ENCODE measurements at places on chromosomes 4 and X.

- no peak for DNase-seq
Observed at GRCh38 chrX:1749499-1749898, 134.6 kb downstream of the ASMT start.

DNA sequence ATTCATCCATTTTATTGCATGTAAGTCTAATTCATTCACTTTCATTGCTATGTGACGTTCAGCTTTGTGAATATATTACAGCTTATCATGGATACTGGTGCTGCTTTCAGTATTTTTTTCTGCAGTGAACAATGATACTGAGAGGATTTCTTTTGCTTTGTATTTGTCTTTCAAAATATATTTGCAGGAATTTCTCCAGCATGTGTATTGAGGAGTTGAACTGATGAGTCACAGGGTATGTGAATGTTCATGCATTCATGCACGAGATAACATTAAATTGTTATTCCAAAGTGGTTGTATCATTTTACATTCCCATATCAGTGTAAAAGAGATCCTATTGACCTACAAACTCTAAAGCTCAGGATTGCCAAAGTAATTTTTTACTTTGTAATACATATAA lies 283.8 kb upstream of the ARSJ start:
- no peak for DNase-seq

GRCh38 chr4:40720351-40720750 lies 29.4 kb upstream of the NSUN7 start:
- DNase-seq = no peak

- DNase-seq = no peak
Observed at GRCh38 chr4:8283631-8284121, 14.1 kb downstream of the HTRA3 start.

DNA sequence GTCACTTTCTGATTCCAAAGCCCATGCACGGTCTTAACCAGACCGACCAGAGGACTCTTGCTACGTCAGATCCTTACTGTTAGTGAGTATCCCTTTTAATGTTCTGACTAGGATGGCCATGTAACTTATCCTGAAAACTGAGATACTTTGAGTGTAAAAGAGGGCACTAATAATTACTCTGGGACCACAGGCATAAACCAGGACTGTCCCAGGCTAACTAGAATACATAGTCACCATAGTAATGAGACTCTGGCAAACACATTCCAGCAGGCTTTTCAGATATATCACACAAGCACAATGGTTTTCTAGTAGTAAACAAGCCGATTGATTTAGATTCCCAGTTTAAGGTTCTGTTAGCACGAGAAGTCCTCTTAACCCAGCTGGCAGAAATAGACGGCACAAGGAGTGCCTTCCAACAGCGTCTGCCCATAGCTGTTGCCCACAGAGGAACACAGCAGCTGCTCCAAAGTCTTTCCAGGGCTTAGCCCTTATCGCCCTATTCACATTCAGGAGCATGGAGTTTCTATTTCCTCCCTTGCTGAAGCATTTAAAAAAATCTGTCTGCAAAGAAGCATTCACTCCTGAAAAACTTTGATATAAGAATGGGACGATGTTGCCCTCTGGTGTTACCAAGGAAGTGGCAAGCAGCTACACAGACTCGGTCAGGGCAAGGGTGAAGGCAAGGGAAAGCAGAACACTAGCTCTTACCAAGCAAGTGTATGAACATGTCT lies 92.4 kb downstream of the CXCL13 start:
- DNase-seq = no peak

- no peak for DNase-seq
Observed at GRCh38 chrX:24055043-24055356, 244 bp downstream of the EIF2S3 start.

GRCh38 chrX:26352891-26353430 lies 137.0 kb downstream of the MAGEB5 start:
- no peak for DNase-seq

GRCh38 chr4:99986792-99987191 lies 36.7 kb upstream of the H2AZ1 start:
- DNase-seq = no peak

DNA sequence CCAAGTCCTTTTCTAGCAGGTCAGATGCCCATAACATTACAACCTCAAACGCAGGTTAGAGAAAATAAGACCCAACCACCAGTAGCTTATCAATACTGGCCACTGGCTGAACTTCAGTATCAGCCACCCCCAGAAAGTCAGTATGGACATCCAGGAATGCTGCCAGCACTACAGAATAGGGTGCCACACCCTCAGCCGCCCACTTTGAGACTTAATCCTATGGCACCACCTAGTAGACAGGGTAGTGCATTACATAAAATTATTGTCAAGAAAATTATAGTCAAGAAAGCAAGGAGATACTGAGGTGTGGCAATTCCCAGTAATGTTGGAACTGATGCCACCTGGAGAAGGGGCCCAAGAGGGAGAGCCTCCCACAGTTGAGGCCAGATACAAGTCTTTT lies 19.9 kb upstream of the TRIM61 start:
- DNase-seq = no peak

- no peak for DNase-seq
Observed at GRCh38 chr4:143404555-143404954, 67.9 kb downstream of the GAB1 start.

DNA sequence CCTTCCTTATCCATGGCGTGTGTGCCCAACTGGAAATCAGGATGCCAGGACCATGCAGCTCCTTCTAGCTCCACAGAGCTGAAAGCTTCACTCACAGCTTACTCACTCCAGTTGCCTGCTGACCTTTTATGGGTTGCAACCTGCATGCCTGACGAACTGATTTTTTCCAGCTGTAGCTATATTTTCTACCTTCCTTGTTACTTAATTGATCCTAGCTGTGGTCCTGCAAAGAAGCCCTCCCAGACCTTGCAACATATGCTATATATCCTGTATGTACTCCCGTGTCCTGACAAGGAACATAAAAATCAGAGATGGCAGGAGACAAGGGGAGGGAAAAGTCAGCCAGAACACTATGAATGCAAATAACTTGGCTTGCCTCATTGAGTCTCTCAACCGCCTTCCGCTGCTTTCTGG lies 135.3 kb upstream of the LDB2 start:
- no peak for DNase-seq

DNA sequence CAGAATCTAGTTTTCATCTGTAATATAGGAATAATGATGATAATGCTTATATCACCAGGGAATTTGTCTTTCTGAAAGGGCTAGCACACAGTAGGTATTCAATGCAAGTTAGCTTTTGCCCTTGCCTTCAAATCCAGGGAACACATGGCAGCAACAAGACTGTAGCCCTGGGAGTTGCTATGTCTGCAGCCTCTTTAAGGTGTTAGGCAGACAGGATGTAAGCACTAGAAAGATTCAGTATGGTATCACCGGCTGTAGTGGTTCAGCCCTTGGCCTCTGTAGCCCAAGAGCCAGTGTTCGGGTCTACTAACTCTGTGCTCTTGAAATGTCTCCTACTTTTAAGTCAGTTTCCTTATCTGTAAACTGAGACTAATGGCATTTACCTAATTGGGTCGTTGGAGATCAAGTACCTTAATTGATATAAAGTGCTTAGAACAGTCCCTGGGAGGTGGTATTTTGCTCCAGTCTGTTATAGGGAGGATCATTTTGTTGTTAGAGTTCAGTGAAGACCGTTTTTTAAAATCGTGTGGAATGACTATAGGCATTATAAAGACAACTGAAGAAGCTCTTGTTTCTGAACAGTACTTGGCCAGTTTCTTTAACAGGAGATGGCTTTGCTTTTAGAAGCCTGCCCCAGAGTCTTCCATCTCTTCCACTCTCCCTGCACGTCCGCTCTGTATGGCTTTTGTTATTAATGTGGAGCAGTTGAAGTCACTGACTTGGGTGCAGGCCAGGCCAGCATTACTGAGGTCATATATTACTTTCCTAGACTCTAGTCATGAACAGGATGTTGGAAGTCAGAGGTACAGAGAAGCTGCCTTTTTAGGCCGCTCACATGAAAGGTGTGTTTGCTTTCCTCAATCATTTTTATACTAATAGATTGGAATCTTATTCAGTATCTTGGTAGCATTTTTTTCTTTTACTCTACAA lies 44.8 kb downstream of the GAB1 start:
- no peak for DNase-seq

DNA sequence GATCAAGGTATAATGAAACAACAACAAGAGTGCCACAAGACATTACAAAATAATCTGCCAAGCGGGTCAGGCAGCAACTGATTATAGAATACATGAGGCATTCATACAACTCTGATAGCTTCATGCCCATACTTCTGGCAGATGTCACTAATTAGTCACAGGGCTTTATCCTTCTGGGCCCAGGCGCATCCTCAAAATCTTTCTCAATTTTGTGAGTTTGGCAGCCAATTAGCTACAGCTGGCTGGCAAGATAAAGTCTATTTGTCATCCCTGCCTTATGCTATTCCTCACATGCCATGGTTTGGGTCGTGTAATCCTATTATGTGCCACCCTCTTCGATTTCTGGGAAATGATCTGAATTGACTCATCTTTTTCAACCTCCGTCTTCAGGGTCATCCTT lies 254.3 kb downstream of the PACRGL start:
- no peak for DNase-seq

- DNase-seq = no peak
Observed at GRCh38 chr4:74329307-74329706, 21.0 kb downstream of the EPGN start.

GRCh38 chr4:180103794-180104193 lies 2139.4 kb upstream of the TENM3 start:
- no peak for DNase-seq

GRCh38 chrX:2398064-2398656 lies 102.6 kb downstream of the DHRSX start:
- no peak for DNase-seq

DNA sequence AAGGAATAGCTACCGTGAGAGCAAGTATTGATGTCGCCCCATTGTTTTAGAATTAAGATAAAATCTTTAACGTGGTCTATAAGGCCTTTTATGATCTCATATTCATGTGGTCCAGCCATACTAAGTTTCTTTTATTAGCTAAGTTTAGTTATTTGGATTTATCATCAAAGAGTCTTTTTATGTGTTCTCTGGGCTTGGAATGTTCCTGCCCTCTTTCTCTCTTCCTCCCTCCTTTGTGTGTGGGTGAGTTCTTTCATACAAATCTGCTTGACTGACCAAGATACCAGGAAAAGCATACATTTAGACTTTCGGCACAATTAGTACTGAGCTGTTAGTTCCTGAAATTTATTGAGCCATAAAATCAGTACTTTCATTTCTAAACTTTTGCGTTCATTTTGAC lies 11.3 kb downstream of the TDO2 start:
- no peak for DNase-seq

GRCh38 chrX:34893741-34894140 lies 48.9 kb upstream of the FAM47B start:
- DNase-seq = no peak

GRCh38 chr4:113278324-113278934 lies 229.0 kb downstream of the ANK2 start:
- peak; percentile 70 for DNase-seq

DNA sequence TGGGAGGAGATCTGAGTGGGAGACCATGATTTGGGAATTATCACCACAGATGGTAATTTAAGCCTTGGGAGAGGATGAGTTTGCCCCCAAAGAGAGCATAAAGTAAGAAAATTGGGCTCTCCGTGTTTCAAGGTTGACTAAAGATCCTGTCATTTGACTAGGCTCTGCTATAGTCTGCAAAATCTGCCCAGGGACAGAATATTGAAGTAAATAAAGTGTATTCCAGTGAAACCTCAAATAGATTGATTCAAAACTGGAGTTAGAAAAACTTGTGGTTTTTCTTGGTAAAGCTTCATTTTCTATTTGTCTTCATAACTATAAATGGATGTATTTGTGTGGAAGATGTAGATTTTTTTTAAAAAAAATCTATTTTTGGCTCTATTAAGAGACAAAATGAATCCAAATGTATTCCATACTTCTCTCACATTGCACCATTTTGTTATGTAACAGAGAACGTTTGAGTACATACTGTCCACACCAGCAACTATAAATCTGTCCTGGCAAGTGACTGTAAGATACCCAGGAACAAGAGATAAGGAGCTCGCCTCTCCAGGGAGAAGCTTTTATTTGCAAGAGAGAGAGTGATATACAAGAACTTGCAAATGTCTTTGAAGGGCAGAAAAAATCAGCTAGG lies 170.2 kb downstream of the CBR4 start:
- DNase-seq = no peak

- DNase-seq = no peak
Observed at GRCh38 chrX:49934148-49934547, 11.8 kb downstream of the CLCN5 start.

DNA sequence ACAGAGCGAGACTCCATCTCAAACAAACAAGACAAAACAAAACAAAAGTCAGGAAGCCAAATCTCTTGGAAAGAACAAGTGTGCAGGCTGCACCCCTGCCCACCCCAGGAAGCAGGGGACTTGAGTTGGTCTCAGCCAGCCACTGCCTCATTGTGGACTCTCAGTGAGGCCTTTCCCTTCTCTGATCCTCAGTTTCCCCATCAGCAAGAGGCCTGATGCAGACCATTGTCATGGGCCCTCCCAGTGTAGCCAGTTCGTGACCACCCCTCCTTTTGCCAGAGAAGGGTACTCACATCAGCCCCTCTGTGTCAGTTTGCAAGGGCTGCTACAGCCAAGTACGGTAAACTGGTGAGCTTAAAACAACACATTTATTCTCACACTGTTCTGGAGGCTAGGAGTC lies 48.9 kb upstream of the MAMLD1 start:
- no peak for DNase-seq

- DNase-seq = no peak
Observed at GRCh38 chr4:114211556-114211955, 232.1 kb upstream of the ARSJ start.

DNA sequence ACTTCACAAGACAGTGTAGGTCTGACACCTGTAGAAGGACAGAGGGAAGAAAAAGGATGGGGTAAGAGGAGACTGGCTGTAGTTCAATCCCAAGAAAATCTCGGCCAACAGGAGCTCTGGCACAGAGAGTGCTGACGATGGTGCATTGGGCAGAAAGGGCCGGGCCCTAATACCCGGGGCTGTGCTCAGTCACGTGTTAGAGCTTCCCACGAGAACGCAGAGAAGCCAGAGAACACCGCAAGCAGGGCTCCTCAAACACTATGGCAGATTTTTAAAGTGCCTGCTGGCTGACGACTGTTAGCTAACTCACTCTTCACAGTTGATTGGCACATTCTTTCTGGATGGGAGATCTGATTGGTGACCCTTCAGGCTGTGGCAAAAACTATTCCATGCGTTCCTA lies 35.5 kb downstream of the EREG start:
- no peak for DNase-seq

GRCh38 chrX:133880032-133880443 lies 105.4 kb downstream of the GPC3 start:
- no peak for DNase-seq

DNA sequence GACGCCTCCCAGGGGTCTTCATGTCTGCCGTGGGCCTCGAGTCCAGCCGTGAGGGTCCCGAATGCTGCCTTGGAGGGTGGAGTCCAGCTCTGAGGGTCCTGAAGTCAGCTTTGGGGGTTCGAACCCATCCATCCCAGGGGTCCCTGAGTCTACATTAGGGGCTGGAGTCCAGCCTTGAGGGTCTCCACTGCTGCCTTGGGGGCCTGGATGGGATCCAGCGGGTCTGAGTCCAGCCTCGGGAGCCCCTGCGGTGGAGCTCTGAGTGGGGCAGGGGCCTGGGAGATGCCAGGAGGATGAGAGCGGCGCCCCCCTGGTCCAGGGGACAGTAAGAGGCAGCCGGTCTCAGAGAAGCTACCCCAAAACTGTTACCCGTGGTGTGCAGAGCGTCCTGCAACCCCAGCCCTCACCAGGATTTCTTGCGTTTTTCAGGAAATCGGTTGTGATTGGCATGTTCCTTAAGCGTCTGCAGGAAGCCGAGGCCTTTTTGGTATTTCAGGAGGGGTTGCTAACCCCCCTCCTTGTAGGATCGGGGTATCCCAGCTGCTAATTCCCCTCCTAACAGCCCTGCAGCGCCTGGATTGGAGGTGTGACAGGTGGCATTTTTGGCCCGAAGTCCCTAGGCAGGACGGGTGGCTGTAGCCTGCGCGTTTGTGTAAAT lies 1.7 kb upstream of the GTPBP6 start:
- no peak for DNase-seq
